ENCODE measurements at places on chromosomes 11 and 22.

DNA sequence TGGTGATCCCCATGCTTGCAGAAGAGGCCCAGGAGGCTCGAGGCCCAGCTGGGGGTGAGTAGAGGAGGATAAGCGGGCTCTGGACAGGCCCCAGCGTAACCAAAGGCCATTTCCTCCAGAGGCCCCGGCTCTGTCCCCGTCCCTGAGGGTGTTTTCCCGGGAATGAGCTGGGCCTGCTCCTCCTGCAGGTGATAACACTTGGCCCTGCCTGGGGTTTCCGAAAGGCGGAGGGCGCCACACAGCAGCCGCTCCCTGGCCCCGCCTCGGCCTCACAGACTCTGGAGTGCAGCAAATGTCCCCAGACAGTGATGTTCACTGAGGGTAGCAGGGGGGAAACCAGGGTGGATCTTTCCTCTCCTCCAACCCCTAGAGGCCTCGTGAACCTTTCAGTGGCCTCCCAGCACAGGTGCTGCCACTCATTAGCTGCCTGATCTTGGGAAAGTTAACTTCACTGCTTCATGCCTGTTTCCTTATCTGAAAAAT is 10.5 kb upstream of the MGAT3 start:
- DNase-seq: no peak

GRCh38 chr11:1122664-1123002 is 35.1 kb upstream of the MUC5AC start:
- no peak for DNase-seq

DNA sequence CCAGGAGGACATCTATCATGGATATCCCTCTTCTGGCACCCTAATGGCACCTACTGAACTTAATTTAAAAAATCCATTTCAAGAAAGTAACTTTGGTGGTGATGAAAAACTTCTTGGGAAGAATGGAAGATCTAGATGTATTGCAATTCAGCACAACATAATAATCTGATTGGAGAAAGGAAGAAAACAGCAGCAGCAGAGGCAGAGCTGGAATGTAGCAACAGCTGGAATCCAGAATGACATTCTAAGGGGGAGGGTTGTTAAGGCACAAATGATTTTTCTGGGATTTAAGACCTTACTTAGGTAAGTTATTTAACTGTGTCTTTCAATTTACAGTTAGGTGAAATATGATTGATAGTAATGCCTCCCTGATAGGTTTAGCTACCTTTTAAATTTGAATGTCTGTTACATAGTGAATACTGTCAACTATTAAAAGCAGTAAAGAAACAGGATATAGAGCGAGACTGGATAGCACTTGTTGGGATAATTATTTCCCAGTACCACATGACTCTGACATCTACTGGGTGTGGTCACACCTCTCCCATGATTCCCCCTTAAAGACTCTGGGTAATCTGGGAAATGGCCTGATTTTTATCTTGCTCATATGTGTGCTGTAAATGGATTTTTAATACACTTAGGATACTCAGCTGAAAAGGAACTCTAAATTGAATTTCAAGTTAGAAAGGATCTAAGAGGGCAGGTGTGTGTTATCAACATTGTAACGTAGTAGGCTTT is 11.7 kb downstream of the CAPRIN1 start:
- DNase-seq: no peak

GRCh38 chr11:120215634-120216033 is 4.8 kb downstream of the OAF start:
- no peak for DNase-seq

DNA sequence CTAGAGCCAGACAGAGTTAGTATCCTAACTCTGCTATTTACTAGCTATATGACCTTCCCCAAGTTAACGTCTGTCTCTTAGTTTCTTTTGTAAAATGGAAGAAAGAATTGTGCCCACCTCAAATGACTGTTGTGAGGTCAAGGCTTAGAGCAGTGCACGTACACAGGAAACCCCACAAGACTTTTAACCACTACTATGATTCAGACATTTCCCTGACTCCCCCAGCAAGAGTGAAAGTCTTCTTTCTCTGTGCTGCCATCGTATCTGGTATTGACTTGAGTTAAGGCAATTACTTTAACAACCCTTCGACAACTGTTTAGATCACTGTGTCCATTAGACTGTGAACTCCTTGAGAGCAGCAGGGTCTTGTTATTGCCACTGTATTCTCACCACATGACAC is 2.6 kb upstream of the OR52W1 start:
- no peak for DNase-seq

DNA sequence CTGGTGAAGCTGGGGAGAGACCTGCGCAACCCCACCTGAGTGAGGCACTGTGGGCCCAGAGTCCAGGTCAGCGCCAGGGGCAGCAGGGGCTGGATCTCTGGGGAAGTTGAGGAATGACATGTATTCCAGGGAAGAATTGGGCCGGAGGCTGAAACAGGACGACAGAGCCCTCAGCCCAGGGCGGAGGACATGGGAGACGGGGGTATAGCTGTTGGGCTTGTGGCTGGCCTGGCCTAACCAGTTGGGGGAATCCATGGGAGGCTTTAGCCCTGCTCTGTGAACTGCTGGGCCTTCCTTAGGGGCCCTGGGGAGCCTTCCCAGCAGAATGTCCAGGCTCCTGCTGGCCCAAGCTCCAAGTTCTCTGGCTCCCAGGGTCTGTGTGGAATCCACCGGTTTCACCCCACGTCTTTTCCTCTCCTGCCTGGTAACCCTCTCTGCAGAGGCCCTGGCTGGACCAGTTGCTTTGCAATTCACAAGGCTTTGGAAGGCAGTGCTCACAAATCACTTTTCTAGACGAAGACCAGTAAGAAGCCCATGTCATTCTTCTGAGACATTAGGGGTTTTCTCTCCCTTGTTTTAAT is 50.4 kb upstream of the KCNQ1OT1 start:
- DNase-seq: no peak

DNA sequence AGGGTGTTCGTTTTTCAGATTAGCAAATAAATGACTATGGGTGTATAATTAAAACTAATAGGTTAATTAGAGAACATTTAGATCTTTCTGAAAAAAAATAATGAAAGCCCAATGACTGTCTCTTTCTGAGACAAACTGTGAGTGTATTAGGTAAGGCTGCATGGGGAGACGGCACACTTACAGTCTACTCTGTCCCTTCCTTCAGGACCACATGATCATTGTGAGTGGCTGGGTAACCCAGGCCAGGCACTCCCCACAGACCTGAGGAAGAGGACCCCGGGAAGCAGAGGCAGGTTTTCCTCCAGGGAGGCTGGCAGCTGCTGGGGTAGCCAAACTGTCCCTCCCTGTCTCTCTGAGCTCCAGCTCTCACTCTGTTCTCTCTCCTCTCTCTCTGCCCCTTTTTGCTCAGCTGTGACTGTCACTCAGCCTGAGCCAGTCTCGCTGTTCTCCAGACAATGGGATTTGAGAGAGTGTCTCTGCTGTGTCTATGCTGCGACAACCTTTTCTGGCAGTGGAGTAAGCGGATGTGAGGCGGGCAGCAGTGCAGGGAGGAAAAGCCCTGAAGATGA is 83.1 kb upstream of the NCAM1 start:
- DNase-seq: no peak

GRCh38 chr11:77726524-77726923 is 88.9 kb upstream of the CLNS1A start:
- no peak for DNase-seq

DNA sequence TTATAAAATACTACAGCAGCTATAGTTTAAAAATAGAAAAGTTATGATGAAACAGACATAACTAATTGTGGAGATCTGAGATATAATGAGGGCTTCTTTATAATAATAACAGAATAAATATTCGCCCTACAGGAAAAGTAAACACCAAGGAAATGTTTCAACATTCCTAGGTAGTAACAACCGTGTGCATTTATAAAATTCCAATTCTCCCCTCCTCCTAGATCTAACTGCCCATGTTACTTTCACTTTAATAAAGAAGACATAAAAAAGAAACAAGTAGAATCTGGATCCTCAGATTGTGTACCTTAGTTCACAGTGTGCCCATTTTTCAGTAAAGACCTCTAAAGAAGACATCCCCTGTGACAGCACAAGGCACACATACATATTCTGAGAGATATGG is 57.8 kb upstream of the MN1 start:
- DNase-seq: no peak

DNA sequence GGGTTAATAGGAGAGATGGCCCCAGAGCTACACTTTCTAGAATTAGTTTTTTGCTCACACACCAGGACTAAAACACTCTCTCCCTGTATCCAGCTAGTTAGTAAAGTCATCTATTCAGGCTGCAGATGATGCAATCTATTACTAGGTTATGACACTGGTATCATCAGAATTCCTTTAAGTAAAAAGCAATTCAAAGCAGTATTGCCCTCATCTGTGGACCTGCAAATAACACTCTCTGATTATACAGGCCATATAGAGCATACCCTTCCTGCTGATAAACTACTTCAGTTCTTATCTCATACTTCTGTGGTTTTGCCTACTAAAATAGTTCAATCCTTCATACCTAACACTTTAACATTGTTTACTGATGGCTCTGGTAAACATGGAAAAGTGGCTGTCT is 13.5 kb upstream of the MTMR2 start:
- DNase-seq: no peak

GRCh38 chr22:43516386-43516785 is 104.6 kb downstream of the MPPED1 start:
- DNase-seq: no peak

GRCh38 chr11:126115127-126115495 is 52.4 kb upstream of the CDON start:
- no peak for DNase-seq

- no peak for DNase-seq
These were observed 12.3 kb downstream of the DLAT start for GRCh38 chr11:112037527-112037926.

DNA sequence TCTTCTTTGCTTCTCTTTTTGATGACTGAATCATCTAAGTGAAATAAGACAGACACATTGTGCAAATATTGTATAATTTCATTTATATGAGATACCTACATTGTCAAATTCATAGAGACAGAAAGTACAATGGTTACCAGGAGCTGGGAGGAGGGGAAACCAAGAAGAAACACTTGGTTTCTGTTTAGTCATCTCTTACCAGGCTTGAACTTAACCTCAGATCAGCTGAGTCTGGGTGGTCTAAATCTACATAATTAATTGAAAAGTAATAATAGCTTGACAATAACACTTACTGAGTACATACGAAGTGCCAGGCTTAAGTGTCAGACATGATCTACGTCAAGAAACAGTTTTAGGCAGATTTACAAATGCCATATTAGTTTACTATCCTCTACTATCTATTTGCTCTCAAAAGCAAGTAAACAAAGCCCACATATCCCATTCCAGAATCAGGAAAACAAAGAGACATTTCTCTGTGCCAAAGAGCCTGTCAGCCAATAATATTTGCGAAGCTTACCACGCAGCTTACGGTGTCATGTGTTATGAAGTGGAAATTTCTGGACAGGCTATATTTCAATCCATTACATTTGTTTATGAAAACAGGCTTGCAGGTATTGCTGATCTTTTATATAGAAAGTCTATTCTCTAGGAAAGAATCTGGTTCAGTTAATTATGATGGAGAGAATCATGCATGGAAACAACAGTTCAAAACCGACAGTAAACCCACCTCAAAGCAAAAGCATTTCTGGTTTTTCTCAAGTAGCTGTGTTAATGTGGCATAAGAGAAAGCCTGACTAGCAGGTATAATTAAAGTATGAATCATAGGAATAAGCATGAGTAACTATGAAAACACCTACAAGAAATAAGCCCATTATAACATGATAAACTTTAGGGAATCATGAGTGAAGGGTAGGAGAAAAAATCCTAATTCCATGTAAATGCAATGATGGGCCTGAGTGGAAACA is 2.7 kb upstream of the ARHGAP42 start:
- no peak for DNase-seq

- no peak for DNase-seq
These were observed 49.3 kb downstream of the ME3 start for GRCh38 chr11:86623041-86623621.

DNA sequence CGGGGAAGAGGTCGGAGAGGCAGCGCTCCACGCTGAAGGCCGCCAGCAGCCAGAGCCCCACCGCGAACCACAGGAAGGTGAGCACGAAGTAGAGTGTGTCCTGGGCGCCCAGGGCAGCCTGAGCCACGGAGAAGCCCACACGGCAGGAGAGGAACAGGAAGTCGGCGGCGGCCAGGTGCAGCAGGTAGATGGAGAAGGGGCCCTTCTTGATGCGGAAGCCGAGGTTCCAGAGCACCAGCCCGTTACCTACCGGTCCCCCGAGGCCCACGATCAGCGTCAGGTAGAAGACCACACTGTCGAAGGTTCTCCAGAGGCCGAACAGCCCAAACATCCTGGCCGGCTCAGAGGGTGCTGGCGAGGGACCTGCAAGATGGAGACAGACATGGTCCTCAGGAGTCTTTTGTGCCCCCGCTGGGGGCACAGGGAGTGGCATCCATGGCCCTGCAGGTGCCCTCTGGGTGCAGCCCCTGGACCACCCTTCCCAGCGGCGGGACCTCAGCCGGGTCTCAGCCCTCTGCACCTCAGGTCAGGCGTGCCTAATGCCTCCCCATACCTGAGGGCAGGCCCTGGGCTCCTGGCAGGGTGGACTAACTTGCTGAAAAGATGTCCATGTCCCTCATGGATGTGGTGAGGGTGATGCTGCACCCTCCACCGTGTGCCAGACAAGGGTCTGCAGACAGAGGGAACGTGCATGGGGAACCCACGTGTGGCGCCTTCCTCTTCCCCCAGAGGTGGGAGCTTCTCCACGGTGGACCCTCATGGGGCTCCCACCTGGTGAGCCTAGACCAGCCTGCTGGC is at the start of gene MRGPRG:
Gene MRGPRG, minus strand, starts transcription at position 331 of the 798 bp plus-strand sequence. Its CDS starts 0 bp downstream, at position 331.
- DNase-seq: no peak

DNA sequence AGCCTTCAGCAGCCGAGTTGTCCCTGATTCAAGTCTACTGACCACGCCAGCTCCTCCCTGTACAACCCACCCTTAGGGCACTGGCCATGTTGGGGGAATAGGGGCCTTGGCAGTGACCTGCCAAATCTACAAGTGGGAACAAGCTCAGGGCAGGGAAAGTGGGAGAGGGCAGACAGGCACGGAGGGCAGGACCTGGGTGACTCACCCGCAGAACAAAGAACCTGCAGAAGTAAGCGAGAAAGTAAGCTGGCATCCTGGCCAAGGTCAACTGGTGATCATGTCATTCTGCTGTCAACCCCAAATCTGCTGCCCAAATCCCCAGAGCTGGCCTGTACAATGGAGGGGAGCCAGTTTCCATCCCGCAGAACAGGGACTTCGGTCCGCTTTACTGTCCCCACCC is 7.9 kb upstream of the SCGB1A1 start:
- no peak for DNase-seq

GRCh38 chr22:43944670-43945430 is 10.4 kb upstream of the SAMM50 start:
- no peak for DNase-seq

Measured in T-helper 1 cell (primary cell).